A673 (cell line): ENCODE measurements at places on chromosomes 11 and 22. TPM values are rescaled to one million over a fixed set of nuclear protein-coding genes. Genes with fewer than 3 reads are reported as not detected.

The NRGN gene
- total RNA-seq: 38.1 and 43.8 TPM in 2 replicates

DNA sequence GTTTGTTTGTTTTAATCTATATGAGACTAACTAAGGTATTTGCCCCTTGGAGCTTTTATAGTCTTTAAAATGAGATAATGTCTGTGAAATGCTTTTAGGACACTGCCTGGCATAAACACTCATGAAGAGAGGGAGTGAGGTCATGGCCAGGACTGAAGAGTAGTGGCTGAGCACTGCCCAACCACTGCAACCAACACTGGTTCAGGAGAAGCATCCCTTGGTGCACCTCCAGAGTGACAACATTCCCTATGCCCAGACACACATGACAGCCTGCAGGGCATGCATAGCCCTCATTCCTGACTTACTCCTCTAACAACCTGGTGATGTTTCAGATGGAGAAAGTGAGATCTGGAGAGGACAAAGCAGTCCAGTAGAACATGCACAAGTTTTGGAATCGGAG is 36.1 kb downstream of the ME3 start:
- no peak for DNase-seq

- no peak for DNase-seq
Measured at GRCh38 chr22:39151329-39151975, 1.0 kb downstream of the CBX7 start.

- DNase-seq: no peak
Measured at GRCh38 chr22:50343541-50343935, 411 bp downstream of the PPP6R2 start.

The ADAMTS8 gene
- total RNA-seq: 0.09 TPM in 1 of 2 replicates, not detected in the other

DNA sequence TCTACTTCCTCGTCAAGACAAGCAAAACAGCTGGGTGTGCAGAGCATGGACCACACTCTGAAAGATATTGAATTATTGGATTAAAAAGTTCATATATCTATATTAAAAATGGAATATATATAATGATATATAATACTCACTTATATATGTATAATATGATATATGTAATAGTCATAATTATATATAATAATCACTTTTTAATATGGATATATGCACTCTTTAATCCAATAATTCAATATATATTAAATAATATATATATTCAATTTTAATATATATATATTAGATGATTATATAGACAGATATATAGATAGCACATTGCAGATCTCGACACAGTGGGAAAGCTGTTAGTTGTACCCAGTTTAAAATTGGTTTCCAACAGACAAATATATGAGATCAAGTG is 182.1 kb upstream of the CARD18 start:
- no peak for DNase-seq

The TRIM29 gene
- total RNA-seq: not detected in 2 replicates

DNA sequence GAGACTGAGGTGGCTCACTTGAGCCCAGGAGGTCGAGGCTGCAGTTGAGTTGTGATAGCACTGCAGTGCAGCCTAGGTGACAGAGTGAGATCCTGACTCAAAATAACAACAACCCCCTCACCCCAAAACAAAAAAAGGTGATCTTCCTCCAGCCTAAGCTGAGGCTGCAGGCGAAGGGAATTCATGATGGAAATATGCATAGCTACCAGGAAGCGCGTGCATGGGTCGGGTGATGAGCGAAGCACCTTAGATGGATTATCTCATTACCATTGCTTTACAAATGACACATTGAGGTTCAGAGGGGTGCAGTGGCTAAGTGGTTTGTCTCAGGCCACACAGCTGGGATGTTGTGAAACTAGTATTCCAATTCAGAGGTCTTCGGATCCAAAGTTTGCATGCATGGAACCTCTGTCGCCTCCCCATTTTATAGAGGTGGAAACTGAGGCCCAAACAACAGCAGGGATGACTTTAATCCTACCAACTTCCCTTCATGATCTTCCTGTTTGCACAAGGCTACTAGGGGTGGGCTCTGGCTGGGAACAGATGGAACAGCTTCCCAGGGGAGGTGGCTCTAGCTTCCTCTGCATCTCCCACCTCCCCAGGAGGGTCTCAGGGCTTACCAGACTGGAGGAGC is 4.6 kb downstream of the SLC29A2 start:
- no peak for DNase-seq

DNA sequence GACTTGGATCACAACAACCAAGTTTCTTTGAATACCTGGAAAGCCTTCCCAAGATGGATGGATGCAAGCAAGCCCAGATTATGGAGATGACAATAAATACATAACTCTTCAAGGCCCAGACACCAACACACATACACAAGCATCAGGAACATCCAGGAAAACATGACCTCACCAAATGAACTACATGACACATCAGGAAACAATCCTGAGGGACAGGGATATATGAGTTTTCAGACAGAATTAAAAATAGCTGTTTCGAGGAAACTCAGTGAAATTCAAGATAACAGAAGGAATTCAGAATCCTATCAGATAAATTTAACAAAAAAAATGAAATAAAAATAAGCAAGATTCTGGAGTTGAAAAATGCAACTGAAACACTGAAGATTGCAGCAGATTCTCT is 659.4 kb downstream of the METTL15 start:
- no peak for DNase-seq

DNA sequence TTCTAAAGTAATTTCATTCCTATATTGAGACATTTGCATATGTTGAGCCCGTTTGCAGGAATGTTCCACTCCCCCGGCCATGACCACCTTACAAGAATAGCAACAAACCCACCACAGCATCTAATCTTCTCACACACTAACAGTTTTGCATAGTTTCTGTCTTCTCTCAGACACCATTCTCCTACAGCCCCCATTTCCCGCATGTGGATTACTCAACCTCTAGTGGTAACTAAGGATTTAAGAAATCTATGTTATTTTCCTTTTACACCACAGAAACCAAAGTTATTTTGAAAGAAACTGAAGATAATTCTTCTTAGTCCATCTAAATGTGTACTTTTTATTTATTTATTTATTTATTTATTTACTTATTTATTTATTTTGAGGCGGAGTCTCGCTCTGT is 2.3 kb downstream of the MS4A4E start:
- no peak for DNase-seq

- no peak for DNase-seq
Measured at GRCh38 chr11:126891556-126892217, 108.9 kb downstream of the KIRREL3 start.

The MPST gene
- 66.6 and 81.7 TPM in 2 replicates for total RNA-seq

GRCh38 chr11:75345455-75346160 is 5.9 kb downstream of the ARRB1 start:
- DNase-seq: no peak

The C1QTNF5 gene
- 0.31 TPM in 1 of 2 replicates, not detected in the other for total RNA-seq

The RFPL3 gene
- total RNA-seq: not detected in 2 replicates

The RAB36 gene
- total RNA-seq: 4.1 and 4.9 TPM in 2 replicates

DNA sequence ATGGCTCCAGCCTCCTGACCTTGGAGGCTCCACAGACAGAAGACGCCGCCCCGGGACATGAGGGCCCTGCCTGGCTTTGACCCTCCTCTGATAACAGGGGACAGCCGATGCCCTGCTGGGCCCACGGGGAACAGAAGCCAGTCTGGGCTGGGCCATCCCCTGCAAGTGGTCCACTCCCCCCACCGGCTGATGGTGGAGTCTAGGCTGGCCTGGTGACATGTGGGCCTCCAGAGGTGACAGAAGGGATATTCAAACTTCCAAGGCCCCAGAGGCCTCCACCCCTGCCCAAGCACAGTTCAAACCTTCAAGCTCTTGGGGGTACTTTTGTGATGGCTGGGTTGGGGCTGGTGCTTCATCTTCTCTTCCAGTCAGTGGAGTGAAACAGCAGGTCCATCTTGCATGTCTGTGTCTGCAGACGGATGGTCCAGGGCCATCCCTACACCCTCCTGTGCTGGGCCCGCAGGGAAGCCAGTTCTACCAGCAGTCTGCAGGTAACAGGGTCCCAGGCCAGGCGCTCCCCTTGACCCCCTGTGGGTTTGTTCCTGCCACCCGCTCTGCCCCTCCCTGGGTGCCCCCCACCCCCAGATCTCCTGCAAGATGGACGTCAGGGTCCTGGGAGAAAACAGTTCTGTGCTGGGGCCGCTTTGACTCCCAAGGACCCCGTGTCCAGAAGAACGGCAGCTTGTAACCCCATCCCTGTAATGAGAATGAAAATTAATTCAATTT is 929.9 kb downstream of the BRD1 start:
- no peak for DNase-seq
